ENCODE measurements at places on chromosomes 4 and X.

DNA sequence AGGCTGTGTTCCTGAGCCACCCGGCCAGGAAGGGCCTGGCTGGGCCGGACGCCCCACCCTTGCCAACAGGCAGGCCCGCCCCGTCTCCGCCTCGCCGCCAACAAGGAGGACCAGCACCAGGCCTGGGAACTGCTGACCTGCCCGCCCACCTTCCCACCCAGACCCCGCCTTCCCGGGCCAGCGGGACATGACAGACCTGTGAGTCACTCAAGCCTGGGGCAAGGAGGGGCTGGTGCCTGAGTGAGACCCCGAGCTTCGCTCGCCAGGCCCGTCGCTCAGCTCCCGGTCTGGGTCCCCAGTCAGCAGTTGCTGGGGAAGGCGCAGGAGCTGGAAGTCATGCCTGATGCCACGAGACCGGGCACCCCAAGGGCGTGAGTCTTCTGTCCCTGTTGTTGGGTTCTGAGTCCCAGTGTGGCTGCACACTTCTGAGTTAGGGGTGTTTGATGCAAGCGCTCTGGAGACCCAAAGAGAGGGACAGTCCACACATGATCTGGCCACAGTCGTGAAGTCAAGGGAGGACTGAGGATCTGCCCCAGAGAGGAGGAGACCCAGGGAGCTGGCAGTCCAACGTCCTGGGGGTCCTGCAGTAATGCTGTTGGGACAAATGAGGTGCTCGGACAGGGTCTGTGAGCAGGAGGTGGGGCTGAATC lies at the start of gene DNASE1L1:
TSS of gene DNASE1L1 (minus strand) at position 33 of the 650 bp plus-strand sequence. CDS start 3,686 bp downstream, outside the sequence.
- no peak for DNase-seq

DNA sequence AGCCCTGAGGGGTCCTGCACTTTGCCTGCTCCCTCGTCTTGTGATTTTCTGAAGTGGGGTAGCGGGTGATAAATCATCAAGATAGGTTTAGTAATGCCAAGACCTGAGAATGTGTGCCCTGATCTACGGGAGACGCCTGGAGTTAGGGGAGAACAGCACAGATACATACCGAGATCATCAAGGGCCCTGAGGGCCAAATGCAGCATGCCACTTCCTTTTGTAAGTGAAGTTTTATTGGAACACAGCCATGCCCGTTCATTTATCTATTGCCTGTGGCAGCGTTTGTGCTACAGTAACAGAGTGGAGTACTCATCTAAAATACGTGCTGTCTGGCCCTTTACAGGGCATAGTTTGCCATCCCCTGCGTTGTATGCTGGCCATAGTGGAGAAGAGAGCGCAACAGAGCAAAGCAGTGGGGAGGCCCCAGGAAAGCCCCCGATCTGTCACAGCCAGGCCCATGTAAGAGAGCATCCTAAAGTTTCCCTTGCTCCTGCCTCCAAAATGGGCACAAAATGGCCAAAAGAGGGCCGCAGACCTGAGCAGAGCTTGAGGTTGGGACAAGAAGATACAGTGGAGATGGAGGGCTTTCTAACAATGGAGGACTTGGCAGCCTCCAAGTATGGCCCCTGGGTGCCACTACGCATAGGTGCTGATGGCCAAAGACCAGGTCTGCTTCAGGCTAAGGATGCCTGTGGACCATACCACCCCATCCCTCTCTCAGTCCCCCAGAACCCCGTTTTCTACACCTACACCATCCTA lies 167.0 kb downstream of the SMIM20 start:
- DNase-seq = no peak

GRCh38 chr4:86038037-86038436 lies 321.8 kb downstream of the MAPK10 start:
- no peak for DNase-seq

DNA sequence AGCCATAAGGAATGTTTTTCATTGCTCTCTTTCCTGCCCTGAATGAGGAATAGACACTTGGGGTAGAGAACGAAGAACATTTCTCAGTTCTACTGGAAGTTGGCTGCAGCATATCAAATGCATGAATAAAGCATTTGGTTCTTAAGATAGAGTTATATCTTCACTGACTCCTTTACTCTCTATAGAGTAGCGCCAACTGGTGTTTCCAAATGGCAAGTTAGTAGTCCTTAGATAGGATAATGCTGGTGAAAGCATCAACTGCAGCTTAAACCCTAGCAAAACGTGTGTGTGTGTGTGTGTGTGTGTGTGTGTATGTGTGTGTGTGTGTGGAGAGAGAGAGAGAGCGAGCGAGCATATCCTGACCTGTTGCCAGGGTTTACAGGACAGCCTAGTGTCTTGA lies 62.2 kb upstream of the FRMPD4 start:
- no peak for DNase-seq

- DNase-seq = no peak
Observed at GRCh38 chrX:134633832-134634231, 24.4 kb downstream of the PLAC1 start.

GRCh38 chr4:156962528-156962974 lies 9.0 kb downstream of the PDGFC start:
- DNase-seq = no peak

DNA sequence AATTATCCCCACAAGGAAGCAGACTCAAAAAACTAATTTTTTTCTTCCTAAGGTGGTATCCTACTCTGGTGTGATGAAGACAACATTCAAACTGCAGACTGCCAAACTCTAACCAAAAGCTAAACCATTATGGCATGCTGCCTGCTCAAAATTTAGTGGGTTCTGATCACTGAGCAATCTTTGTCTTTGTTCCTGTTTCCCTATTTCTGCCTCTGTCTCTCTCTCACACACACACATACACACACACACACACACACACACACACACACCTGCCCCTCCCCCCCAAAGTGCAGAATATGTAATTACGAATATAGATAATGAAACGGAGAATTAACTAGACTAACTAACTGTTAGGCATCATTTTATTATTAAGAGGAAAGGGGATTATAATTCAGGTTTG lies 1278.6 kb downstream of the PCDH7 start:
- DNase-seq = no peak

DNA sequence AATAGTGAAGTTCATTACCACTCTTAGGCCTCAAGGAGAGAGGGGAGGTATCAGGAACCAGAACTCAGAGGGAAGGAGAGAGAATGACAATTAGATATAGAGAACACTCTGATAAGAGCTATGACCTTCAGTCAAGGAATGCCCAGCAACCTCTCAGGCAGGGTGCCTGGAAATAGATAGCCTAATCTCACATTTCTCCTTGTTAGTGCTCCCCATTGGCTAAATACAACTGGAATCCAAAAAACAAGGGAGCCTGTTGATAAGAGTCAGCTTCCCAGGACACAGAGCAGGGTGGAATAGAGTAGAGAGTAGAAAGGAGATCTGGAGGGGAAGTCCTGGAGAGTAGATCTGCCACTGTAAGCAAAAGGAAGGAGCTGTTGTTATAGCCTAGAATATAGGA lies 62.1 kb downstream of the DCX start:
- no peak for DNase-seq

GRCh38 chr4:182421753-182422152 lies 178.6 kb downstream of the TENM3 start:
- DNase-seq = no peak

DNA sequence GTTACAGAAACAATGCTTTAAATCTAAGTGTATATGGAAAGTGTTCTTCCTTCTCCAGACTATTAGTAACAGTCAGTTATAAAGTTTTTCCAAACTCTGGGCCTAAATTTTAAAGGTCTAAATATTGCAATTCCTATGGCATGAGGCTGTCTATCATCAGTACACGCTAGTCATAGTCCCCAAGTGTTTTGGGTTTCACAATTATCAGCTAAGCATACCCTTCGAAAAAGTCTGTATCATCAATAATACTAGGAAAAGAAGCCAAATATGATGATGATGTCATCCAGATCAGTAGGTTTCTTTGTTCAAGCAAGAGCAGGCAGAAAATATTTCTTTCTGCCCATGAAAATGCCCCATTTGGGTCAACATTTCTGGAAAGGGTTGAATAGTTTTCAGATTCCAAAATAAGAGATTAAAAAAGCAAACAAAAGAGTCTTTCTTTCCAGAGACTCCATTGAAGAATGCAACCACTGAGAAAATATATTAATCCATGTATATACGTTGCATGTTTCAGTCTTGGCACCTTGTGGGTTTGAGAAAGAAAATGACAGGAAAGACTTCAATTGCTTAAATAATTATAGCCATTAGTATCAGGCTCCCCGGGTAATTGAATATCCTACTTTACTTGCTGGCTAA lies 173.8 kb downstream of the CAMK2D start:
- DNase-seq = no peak

DNA sequence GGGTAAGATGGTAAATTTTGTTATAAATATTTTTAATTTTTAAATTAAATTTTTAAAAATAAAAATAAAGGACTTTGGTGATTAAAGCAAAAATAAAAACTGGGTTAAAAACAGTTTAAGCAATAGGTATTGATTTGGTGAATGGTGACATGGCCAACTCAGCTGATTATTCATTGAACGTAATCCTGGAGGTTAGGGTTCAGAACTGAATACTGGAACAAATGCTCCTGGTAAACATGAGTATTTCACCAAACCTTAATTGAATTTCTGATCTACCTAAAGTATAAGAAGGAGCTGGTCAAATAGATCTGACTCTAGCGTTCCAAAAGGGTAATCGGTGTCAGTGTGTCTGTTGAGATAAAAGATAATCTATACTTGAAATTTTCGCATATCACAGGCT lies 141.8 kb downstream of the SHROOM3 start:
- DNase-seq = no peak

DNA sequence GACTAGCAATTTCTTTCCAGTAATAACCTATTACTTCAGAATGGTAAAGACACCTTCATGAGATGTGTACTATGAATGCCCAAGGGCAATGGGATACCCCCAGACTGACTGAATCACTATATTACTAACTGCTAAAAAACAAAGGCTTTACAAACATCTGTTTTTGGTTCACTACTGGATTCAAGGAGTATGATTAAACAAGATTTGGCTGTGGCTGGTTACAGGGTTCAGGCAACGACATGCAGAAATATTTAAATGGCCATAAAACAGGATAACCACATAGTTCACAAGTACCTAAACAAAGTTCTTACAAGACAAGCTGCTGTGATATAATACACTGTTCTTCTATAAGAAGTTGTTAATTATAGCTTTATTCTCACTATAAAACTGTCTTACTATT lies 128.2 kb downstream of the FRYL start:
- no peak for DNase-seq

- DNase-seq = no peak
Observed at GRCh38 chr4:121408-122084, 2.8 kb upstream of the ZNF718 start.

DNA sequence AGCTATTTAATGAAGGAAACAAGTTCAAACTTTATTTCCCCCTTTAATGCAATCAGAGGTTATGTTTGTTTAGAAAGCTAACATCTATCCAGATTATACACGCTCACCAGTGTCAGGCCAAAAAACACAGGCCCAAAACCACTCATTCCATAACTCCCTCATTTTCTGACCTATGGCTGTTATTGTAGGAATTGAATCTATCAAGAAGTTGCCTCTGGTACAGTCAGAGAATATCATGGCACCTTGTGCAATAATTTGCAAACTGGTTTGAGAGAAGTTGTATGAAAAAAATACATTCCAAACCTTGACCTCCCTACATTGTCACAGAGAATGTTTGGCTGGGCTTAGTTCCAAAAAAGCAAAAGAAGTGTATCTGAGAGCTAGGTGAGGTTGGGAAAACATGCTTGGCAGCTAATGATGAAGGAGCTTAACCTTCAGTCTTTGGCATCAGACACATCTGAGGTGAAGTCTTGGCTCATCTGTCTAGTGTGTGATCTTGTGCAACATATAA lies 591.0 kb downstream of the ANKRD50 start:
- DNase-seq = no peak

GRCh38 chr4:180336494-180337090 lies 1906.6 kb upstream of the TENM3 start:
- no peak for DNase-seq

- no peak for DNase-seq
Observed at GRCh38 chrX:48934581-48935300, 15.9 kb upstream of the PIM2 start.

- no peak for DNase-seq
Observed at GRCh38 chr4:22625311-22625710, 67.4 kb upstream of the GBA3 start.

DNA sequence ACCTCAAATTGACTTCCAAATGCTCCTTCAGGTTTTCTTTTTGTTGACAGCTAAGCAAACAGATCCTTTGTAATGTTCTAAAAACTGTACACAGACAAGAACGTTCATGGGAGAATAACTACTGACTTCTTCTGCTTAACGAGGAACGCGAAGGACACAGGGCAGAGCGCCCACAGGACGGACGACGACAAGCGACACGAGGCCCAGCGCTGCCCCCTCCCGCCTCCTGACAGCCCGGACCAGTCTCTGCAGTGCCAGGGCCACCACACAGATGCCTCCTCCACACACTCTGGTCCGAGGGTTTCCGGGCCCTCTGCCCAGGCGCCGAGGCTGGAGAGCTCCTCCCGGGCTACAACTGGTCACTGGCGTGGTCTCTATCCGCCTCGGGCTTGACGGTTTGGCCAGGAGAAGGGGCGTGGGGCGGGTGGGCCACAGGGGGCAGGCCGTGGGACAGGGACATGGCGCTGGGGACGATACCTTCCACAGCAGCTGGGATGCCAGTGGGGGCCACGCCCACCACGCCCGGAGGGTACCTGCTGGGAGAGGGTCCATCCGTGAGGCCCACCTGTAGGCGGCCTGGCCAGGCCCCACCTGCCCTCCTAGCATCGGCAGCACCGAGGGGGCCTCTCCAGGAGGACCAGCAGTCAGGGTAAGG lies 36.9 kb downstream of the CTBP1 start:
- DNase-seq = no peak

DNA sequence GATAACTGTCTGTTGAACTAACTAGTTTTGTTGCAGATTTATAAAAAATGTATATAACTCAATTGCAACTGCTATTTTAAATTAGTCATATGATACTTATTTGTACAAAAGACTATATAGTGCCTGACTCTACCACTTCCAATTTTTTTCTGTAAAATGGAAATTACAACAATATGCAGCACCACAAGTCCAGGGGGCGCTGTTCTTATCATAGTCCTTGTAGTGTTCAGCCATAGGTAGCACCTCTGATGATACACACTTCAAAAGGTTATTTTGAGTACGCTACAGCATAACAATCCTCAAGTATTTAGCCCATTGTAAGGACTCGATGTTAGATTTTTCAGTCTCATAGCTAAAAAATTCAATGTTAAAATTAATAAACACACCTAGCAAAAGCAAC lies 174.9 kb downstream of the CORIN start:
- DNase-seq = no peak

DNA sequence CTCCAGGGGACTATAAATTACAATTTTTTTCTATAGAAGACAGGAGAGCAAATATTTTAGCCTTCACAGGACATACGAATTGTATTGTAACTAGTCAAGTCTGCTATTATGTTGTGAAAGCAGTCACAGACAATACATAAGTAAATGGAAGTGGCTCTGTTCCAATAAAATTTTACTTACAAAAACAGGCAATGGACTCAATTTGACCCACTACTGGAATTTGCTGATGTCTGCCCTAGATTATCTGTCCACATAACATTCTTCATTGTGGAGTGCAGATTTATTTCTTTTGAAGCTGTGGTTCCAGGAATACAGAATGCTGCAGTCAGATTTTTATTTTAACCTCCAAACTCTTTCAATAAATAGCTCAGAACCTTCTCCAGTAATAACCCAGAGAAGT lies 330.3 kb downstream of the PPP4R3C start:
- no peak for DNase-seq

All from stimulated activated CD8-positive, alpha-beta memory T cell treated with anti-CD3 and anti-CD28 coated beads, Interleukin-4, amount 100 ng/mL, for 4 hours (primary cell).